Stimulated activated CD4-positive, alpha-beta T cell treated with anti-CD3 and anti-CD28 coated beads, Interleukin-1b, Interleukin-23, amount 100 ng/mL, for 1 hour (primary cell): ENCODE measurements at places on chromosomes 13 and 19.

GRCh38 chr19:37551129-37551993 is 43.2 kb downstream of the ZNF571 start:
- DNase-seq = no peak

GRCh38 chr13:42623916-42624315 is 50.0 kb downstream of the TNFSF11 start:
- DNase-seq = no peak

DNA sequence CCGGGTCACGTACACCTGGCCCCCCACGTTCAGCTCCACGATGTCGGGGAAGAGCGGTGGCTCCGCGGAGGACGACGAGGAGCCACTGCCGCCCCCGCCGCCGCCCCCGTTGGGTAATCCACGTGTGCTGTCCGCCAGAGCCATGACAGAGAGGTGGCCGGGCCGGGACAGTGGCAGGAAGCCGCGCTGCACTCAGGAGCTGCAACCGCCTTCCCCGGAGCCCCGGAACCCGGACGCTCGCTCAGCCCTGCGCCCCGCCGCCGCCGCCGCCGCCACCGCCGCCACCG is 257 bp downstream of the KCTD12 start:
- DNase-seq = no peak

GRCh38 chr13:24858953-24859352 is 95.0 kb downstream of the RNF17 start:
- no peak for DNase-seq

- no peak for DNase-seq
Measured at GRCh38 chr13:24129914-24130774, 30.4 kb upstream of the SPATA13 start.

GRCh38 chr13:69616396-69616795 is 491.2 kb upstream of the ATXN8OS start:
- DNase-seq = no peak

- no peak for DNase-seq
Measured at GRCh38 chr19:44306283-44306682, 1.5 kb upstream of the ZNF235 start.
